ENCODE measurements at places on chromosomes 5 and 9.

GRCh38 chr5:42894057-42894456 lies 82.4 kb upstream of the SELENOP start:
- DNase-seq: no peak

DNA sequence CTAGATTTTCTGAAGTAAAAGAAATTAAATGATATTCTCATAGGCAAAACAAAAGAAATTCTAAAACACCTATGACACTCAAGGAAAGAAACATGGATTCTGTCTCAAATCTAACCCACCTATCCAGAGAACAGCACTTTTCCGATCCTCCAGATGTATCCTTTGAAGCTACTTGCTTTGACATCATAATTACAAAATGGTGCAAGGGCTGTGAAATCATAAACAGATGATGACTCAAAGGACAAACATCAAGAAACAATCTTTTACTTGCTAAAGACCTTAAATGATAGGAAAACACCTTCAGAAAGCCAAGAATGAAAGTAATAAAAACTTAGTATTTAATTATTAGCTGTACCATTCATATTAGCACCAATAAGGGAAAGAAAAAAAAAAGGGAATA lies 202.6 kb downstream of the DENND1A start:
- DNase-seq: no peak

DNA sequence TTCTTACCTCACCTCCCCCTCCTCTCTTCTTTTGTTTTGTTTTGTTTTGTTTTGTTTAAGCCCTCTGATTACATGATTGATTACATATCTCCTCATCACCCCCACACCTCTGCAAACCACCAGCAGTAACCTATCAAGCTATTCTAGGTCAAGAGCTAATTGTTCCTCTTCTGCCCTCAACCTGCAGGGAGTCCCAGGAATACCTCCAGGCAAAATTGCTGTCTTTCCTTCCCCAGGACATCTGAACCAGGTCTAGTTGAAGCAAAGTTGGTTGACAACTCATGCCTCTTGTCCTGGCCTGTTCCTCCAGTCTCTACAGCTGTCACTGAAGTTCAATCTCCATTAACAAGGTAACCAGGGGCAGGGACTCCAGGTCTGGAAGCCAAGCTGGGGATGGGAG lies 80.0 kb upstream of the PTGER4 start:
- no peak for DNase-seq

- no peak for DNase-seq
Measured at GRCh38 chr9:113355040-113355596, 5.8 kb downstream of the BSPRY start.

- DNase-seq: no peak
Measured at GRCh38 chr5:141874262-141874964, 3.8 kb downstream of the PCDH1 start.

DNA sequence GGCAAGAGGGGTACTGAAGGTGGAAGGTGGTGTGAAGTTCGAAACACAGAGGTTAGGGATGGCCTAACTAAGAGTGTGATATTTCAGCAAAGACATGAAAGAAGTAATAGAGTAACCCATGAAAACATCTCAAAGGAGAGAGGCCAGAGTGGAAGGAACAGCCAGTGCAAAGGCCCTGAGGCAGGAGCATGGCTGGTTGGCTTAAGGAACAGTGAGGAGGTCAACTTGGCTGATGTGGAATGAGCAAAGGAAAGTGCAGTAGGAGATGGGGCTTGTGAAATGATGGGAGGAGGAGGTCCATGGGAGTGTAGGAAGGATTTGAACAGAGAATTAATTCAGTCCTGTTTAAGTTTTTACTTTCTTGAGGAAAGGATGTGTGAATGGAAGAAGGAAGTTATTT lies 178.3 kb upstream of the ZNF608 start:
- no peak for DNase-seq

DNA sequence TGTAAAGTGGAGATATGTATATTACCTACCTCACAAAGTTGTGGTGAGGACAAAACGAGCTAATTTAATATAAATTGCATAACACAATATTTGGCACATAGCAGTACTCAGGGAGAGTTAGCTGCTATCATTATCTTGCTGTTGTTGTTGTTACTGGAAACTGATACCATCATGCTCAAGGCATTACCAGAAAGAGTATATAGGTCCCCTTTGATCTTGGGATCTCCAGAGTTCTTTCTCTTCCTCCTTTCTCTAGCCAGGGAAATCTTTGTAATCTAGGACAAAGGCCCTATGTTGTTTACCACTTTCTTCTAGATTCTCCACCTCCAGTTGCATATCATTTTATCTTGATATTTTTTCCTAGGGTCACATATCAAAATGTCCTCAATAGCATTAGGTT lies 114.8 kb upstream of the RASA1 start:
- DNase-seq: no peak

- DNase-seq: no peak
Measured at GRCh38 chr9:89497257-89497963, 503 bp downstream of the SEMA4D start.

DNA sequence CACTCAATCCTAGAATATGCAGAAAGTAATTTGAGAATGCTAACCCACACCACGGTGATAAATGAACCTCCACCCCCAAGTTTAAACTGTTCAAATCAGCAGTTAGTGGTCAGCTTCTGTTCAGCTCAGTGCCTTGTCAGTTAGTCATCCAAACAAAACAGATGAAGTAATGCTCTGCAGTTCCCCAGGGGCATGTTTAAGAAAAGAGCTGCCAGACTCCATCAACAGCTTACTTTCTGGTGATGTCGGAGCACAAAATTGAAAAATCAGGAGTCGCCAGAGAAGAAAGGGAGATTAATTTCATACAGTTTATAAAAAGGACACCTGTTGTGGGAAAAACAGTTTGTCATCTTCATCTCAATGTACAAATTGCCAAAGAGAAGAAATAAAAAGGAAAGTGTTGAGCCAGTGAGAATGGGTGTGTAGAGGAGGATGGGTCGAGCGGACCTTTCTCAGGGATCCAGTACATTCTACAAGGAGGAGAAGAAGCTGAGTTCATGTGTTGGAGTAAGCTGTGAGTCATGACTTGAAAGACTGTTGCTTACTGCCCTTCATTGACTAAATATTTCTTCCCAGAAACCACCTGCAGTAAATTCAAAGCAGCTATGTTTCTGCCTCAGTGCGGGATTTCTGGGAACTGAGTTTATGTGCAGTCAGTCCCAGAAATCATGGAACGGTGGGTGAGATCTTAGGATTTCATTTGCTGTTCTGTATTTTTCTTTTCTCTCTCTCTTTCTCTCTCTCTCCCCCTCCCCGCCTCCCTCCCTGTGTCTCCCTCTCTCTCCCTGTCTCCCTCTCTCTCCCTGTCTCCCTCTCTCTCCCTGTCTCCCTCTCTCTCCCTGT lies 13.7 kb downstream of the TRIO start:
- DNase-seq: peak; percentile 22

DNA sequence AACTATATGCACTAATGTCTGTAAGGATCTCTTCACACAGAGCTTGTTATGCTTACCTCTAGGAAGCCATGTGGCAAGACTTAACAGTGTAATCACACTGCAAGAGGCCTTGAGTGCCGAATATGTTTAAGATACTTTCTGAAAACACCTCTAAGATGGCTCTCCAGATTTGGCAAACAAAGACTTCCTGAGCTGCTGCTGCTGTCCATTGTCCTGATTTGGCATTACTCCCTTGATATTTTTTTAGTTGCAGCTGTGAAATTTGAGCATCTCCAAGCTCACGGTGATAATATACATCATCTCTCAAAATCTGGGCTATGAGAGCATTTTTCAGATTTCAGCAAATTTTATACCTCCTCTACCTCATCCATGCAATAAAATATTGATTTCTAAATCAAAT lies 384.5 kb upstream of the CDH6 start:
- DNase-seq: no peak

- no peak for DNase-seq
Measured at GRCh38 chr9:131984564-131984963, 95.1 kb downstream of the MED27 start.

DNA sequence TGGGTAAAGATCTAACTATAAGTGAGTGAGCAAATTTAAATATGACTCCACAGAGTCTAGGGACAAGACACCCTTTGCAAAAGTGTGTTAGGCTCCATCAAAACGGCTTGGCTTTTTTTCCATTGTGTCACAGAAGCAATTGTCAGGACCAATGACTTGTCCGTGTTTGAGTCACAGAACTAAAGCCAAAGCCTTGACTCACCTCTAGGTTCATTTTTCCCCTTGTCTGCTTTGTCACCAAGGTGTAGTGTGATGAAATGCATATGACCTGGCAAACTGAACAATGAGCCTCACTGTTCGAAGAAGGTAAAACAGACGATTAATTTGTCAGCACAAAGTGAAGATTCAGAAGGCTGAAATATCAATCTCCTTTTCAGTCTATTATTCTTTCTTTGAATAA lies 331.0 kb downstream of the GLIS3 start:
- no peak for DNase-seq

- no peak for DNase-seq
Measured at GRCh38 chr9:16070455-16071145, 517.8 kb downstream of the CCDC171 start.

- no peak for DNase-seq
Measured at GRCh38 chr9:14298601-14299022, 15.3 kb downstream of the NFIB start.

GRCh38 chr9:137982200-137982599 lies 104.6 kb downstream of the CACNA1B start:
- DNase-seq: no peak

DNA sequence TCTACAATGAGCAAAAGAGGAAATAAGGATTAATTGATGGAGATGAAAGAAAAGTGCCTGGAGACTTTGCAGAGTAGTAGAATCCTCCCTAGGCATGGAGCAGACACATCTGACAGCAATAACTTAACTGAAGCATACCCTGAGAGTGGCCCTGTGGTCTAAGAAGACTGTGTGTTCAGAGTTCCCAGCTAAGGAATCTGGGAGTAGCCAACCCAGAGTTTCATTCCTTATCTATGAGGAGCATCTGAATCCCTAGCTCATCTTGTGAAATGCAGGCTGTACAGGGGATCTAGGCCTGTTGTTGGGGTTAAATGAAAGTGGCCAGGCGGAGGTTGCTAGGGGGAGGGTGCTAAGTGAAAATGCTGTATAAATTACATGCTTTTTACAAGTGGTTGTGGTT lies 233.1 kb upstream of the FBXL7 start:
- DNase-seq: no peak

GRCh38 chr5:171152382-171152781 lies 156.7 kb upstream of the TLX3 start:
- DNase-seq: no peak

- no peak for DNase-seq
Measured at GRCh38 chr5:84354101-84354500, 30.6 kb downstream of the EDIL3 start.

DNA sequence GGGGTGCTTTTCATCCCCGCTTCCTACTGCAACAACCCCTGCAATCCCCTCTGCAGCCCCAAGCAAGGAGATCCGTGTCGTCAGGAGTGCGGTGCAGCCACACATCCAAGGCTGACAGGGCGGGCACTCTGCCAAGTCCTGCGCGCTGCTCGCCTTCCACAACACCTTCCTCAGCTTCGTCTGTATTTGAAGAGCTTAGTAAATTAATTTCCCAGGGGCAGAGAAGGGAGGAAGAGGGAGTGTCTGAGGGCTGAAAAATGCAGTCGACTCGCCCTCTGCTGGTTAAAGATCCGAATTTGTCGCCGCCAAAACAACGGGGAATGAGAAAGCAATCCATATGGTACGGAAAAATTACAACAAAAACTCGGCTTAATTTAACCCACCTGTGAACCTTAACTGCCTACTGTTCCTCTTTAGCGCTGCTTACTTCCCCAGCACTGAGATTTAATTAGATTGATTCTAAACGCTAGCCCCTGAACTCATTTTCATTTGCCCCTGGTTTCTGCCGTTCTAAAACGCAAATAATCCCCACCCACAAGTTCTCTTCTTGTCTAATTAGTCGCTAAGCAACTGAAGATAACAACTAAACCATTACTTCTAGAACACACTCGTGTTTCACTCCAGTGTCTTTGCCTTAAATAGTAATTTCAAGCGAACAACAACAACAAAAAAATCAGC lies 10.9 kb upstream of the PCDHB1 start:
- peak; percentile 91 for DNase-seq

GRCh38 chr9:109463924-109464625 lies 34.0 kb downstream of the PTPN3 start:
- no peak for DNase-seq

DNA sequence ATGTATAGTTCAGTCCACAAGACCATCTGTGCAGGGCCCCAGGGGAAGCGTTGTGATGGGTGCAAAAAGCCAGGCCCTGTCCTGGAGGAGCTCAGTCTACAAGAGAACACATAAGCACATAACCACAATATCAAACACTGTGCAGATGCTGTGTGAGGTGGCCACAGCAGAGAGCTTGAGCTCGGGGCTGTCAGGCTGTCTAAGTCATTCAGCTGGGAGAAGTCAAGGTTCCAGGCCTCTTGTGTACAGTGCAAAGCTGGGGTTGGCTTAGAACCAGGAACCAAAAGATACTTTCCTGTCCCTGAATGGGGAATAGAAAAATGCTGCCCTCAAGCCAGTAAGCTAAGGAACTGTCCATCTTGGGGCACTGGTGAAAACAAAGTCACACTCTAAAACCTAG lies 75.0 kb downstream of the PRDM6 start:
- no peak for DNase-seq

GRCh38 chr9:81244631-81245030 lies 444.7 kb downstream of the TLE1 start:
- DNase-seq: no peak

DNA sequence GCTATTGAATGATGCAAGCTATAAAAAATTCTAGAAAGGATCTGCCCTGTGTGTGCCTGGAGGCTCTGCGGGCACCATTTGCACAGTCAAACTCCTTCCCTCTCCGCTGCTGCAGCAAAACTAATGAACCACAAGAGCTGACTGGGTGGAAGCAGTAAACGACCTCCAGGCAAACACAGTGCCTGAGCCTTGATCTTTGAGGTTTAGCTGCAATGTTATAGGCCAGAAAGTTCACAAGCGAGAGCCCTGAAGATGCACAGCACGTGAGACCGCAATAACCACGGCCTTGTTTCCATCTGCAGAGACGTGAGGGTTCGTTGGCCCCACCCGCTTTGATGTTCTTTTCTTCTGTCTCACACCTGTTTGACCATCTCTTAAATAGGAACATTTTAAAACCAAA lies 69.2 kb upstream of the S1PR3 start:
- DNase-seq: no peak

GRCh38 chr9:129880654-129881546 lies 45.6 kb downstream of the USP20 start:
- no peak for DNase-seq

DNA sequence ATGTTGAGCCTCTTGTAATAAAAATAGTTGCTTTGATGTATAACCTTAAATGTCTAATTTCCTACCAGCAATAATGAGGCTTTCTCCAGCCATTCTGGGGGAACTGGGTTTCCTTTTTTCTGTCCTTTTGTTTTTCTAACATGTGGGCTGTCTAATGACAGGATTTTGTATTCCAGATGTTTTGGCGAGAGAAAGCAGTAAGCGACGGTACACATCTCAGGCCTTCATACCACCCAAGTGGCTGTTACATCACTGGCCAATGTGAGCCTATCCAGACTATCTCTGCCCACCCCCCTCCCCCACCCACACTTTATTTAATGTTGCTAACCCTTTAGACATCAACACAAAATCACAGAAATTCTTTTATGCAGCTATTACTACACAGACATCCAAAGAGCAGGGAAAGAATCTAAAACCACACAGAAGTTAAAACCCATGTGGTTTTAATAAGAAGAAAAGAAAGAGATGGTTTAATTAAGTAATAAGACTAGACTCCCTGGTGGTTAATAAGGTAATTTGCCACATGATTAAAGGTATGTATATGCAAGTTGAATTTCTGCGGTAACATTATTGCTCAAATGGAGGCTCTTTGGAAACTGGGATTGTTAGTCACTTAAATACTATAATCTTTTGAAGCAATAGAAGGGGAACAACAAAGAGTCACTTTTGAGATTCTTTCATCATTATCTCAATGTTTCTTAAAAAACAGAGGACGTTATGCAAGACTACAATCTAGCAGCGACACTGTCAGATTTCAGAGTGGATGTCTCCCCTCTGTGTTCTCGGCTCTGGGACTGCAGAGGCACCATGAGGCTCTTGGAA lies 365.1 kb downstream of the ENC1 start:
- DNase-seq: no peak
